ENCODE measurements at places on chromosomes 5 and 9. TPM values are rescaled to one million over a fixed set of nuclear protein-coding genes. Genes with fewer than 3 reads are reported as not detected.

PCDHGA12 gene
- 4.6 TPM for total RNA-seq

SLC6A3 gene
- not detected for total RNA-seq

IFNA2 gene
- not detected for total RNA-seq

DAB2 gene
- total RNA-seq: 221 TPM

PCA3 gene
- total RNA-seq: not detected

CREBRF gene
- 18.4 TPM for total RNA-seq

LRRTM2 gene
- total RNA-seq: 1.3 TPM

C1QTNF2 gene
- 0.64 TPM for total RNA-seq

ARL14EPL gene
- not detected for total RNA-seq
